WERI-Rb-1 (cell line): ENCODE measurements at places on chromosomes 4 and X.

DNA sequence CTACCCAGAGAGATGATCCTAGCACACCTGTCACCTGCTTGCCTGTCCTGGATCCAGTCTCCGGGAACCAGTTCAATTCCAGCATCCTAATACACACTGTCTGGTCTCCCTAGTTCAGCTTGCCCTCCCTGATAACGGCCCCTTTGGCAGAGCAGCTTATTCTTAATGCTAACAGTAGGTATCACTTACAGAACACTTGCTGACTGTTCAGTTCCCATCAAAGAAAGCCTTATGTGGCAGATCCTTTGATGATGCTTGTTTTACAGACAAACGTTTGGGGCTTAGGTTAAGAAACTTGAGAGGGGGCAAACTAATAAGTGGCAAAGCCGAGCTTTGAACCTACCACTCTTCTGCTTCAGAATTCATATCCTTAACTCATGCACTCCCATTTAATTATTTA lies 890 bp downstream of the RASSF6 start:
- no peak for DNase-seq

DNA sequence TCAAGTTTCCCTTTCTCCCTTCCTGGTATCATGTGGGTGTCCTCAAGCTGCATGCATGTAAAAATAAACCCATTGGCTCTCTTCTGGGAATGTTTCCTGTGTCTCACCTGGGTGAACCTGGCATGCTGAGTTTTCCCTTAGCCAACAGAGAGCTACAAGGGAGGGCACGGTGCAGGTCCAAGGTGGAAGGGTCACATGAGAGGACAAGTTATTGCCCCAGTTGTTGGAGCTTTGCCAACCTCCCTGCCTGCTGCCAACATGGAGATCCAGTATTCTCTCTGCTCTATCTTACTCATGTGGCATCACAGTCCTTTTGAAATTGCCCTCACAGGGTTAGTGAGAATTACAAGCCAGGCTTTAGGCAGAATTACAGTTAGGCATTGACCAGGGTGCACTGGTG lies 196.1 kb upstream of the GYPA start:
- no peak for DNase-seq

DNA sequence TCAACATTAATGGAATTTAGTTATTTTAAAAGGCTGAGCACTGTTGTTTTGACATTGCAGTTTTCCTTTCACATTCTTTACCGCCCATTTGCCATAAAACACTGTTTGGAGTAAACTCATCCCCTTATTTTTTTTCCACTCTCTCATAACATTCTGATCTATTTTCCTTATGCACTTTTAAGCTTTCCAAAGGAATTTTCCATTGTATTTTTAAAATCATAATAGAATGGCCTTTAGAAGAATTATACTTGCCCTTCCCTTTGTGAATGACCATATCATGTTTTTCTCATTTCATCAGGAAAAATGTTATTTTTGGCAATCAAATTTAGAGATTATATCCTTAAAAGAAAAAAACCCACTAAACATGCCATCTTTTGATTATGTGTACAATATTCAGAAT lies 1074.2 kb downstream of the STIM2 start:
- no peak for DNase-seq

DNA sequence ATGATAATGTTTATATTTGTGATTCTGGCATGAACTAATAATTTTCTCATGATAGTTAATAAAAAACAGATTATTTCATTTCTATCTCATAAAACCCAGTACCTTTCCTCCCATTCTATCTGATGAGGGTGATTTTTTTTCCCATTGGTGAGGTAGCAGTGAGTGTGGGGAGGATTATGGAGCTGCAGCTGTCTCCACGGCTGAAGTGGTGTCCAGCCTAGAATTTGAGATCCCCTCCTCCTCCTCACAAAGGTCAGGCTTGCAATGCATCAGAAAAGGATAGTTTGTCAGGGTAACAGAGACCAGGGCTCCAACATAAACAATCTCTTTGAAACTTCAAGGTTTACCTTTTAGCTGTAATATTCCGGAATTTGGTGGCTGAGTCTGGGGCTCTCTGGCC lies 60.9 kb downstream of the C4orf51 start:
- no peak for DNase-seq

- DNase-seq, result peak; percentile 12
Measured at GRCh38 chrX:110146521-110146920, 143.6 kb downstream of the TMEM164 start.
